ENCODE measurements at places on chromosomes 12 and 14.

DNA sequence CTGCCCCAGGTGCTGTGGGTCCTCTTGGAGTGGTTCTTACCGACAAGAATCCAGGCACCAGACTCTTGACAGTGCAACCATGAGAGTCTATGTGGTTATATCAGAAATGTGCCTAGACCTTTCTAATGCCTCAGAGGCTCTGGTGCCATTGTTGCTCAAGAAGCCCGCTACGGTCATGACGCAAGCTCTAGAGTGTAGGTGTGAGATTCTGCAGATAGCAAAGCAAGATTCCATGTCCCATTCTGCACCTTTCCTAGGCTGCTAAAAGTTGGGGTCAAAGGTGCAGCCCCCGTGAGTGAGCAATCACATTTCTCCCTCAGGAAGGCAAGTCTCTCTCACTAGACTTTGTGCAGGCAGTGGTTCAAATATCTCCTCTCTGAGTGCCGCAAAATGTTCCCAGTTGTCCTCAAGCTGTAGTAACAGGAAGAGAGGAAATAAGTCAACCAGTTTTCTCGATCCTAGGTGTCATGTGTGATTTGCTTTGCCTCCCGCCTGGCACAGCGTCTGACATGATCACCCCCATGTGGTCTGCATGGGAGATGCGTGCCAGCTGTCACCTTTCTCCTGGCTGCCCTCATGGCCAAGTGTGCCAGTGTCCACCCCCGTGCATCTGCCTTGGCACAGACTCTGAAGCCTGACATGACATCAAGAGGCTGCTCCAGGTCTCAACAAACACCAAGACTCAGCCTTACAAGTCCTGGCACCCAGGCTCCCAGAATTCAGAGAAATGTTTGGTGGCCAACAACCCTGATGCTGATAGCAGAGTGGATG, 122.5 kb upstream of the COCH start:
- DNase-seq = no peak

- DNase-seq = no peak
These were observed 135.2 kb upstream of the KRR1 start for GRCh38 chr12:75646329-75647210.

- DNase-seq = no peak
These were observed 151.4 kb upstream of the MDGA2 start for GRCh38 chr14:47826809-47827208.

- DNase-seq = no peak
These were observed 2.1 kb upstream of the NDRG2 start for GRCh38 chr14:21026988-21027315.

DNA sequence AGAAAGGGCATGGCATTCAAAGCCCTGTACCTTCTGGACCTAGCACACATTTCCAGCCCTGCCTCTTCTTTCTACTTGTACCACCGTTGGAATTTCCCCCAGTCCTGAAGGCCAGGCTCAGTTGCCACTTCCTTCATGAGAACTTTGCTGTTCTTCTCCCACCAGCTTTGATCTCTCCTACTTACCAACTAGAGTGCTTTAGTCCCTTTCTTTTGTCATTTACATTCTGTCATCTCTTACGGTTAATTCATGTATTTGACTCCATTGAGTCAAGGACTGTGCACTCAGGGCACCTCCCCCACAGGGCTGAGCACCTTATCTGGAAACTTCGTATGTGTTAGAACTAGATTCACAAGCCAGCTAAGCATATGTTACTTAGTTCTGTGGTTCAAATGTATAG, 26.3 kb downstream of the BICDL1 start:
- DNase-seq = no peak

DNA sequence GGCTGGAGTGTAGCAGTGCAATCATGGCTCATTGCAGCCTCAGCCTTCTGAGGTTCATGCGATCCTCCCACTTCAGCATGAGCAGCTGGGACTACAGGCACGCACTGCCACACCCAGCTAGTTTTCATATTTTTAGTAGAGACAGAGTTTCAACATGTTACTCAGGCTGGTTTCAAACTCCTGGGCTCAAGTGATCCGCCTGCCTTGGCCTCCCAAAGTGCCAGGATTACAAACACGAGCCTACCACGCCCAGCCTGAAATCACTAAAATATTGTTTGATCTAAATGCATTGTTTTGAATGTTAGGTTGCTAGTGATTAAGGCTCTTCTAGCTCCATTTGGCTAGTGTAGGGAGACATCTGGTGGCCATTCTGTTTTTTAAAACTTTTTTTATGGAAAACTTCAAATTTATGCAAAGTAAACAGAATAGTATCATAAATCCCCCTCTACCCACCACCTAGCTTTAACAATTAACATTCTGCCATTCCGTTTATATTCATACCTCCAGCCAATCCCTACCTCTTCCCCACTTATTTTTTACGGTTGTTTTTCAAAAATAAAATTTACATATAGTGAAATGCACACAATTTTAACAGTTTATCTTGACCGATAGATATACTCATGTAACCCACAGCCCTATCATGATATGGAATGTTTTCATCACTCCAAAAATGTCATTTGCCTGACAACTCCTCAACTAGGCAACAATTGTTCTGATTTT, 37.8 kb downstream of the MYO1H start:
- peak; percentile 28 for DNase-seq

Data from urinary bladder (tissue), 4 donors.